ENCODE measurements at places on chromosomes 7 and 10.

DNA sequence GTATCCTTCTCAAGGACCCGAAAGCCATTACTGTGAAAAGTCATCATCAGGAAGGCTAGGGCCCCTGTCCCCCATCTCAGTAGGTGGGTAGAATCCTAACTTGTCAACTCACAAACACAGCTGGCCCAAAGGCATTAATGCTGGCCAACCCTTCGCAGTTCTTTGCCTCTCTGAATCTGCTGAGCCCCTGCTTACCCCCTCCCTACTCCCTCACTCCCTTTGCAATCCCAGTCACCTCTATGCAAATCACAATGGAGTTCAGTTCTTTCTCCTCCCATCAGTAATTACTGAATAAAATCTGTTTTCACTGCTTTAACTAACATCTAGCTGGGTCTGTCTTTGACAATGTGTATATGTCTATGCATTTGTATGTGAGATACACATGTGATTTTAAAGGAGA lies 38.1 kb upstream of the AOAH start:
- DNase-seq, result no peak

GRCh38 chr7:37570145-37570544 lies 113.4 kb upstream of the GPR141 start:
- DNase-seq, result no peak

GRCh38 chr10:130368761-130369560 lies 232.8 kb downstream of the GLRX3 start:
- DNase-seq, result no peak

- no peak for DNase-seq
Measured at GRCh38 chr7:110842796-110843195, 248.1 kb upstream of the LRRN3 start.

- no peak for DNase-seq
Measured at GRCh38 chr7:139687211-139687954, 90.4 kb downstream of the HIPK2 start.

- no peak for DNase-seq
Measured at GRCh38 chr10:71076473-71077142, 135.8 kb upstream of the UNC5B start.

GRCh38 chr7:78301407-78301806 lies 502.8 kb downstream of the PHTF2 start:
- no peak for DNase-seq

GRCh38 chr7:139091677-139091996 lies 17.9 kb downstream of the ZC3HAV1 start:
- no peak for DNase-seq

GRCh38 chr7:42014625-42015618 lies 222.1 kb downstream of the GLI3 start:
- DNase-seq, result no peak

DNA sequence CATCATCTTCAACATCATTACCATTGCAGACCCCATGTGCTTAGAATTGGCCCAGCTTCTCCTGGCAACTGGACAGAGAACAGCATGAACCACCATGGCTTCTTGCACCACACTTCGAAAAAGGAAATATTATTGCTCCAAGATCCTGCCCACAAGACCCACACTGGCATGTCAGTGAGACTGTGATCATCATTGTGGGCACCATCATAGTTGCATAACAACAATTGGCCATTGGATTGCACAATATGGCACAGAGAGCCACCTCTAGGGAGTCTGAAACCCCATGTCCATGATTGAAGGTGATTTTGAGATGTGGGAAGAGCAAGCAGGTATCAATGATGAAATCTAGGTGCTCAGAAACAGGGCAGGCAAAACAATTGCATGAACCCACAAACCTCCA lies 918.9 kb downstream of the GRID1 start:
- DNase-seq, result no peak

GRCh38 chr10:21810582-21811244 lies 192.8 kb downstream of the DNAJC1 start:
- DNase-seq, result no peak

DNA sequence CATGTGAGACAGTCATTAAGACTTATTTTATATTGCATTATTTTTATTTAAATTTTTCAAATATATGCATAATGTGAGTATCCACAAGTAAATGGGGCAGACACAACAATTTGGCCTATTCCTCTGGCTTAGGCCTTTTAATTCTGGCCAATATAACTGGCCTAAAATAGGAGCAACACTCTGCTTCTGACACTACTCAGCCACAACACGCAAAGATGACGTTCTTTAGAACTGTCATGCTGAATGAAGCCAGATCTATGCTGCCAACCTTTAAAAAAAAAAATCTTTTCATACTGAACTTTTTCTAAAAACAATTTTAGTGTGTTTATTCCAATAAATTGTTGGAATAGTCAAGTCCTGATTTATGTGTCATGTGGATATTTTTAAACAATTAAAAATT lies 355.0 kb upstream of the BMPER start:
- DNase-seq, result no peak

DNA sequence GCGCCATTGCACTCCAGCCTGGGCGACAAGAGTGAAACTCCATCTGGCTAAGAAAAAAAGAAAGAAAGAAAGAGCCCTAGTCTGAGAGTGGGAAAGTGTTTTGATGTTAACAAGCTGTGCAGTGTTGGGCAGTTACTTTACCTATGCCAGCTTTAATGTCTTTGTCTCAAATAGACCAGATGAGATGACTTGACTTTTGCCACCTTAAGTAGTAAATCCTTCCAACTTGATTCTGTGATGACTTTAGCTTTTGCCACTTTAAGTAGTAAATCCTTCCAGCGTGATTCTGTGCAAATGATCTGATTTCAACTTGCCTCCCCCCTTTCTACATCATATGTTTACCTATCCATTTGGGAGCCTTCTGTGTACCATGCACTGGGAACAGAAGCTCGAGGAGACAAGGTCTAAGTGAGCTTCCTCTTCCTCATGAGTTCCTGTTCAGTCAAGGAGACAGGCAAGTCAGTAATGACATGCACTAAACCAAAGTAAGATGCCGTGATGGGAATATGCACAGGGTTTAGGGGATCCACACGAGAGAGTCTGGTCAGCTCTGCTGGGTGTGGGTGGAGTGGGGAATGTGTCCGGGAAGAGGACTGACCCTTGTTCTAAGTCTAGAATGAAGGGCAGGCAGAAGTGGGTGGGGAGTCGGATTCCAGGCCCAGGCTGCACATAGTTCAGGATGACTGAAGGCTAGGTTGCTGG lies 17.2 kb downstream of the INPP5F start:
- no peak for DNase-seq

GRCh38 chr7:149776848-149777407 lies 3.5 kb upstream of the ZNF467 start:
- no peak for DNase-seq

DNA sequence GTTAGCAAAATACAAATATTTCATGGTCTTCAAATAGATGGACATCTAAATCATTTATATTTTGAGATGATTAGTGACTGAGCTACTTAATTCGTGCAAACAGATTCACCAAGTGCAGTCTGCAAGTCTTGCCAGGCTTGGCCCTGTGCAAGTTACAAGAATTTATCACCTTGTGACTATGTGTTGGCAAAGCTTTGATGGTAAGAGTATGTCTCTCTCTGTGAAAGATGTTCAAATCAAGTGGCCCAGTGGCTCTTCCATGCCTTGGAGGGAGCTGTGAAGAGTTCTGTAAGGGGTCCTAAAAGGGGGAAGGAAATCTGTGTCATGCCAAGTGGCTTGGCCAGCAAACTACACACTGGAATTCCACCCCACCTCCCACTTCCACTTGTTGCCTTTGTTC lies 397.3 kb downstream of the TYW1 start:
- DNase-seq, result no peak

DNA sequence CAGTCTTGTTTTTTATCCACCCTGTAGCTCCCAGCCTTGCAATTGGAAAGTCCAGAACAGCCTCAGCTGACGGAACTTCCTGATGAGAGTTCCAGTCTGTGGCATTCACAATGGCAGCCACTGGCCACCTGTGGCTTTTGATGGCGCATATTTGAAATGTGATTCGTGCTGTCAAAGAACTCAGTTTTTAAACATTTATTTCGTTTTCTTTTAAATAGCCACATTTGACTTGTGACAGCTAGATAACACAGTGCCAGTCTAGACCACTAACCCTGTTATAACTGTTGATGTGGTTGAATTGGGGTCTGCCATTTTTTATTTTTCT lies 97.3 kb downstream of the INPP5A start:
- no peak for DNase-seq

DNA sequence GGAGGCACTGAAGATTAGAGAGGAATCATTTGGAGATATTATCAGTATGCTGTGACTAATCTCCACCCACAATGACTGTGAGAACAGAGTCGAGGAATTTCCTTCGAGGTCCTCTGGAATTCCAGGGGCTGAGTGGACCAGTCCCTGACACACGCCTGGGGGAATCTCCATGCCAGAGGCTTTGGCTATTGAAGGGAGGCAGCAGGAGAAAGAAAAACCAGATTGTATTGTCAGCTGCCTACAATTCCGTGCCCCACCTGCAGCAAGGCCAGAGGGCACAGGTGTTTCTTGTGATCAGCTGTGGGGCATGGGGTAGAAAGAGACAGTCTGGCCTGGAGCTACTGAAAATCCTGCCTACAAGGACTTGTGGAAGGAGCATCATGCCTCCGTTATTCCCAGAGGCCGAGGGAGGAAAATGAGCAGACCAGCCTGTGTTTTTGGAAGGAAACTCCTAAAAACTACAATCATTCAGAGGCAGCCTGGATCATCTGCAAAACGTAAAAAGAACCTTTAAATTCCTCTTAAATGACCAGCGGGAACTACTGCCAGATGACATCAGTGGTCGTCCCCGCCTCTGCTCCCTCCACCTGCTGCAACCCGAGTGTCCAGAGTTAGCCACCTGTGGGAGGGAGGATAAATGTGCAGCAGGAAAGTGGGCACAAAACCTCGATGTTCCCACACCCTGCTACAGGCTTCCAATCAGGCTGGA lies 25.4 kb upstream of the ANK3 start:
- no peak for DNase-seq

DNA sequence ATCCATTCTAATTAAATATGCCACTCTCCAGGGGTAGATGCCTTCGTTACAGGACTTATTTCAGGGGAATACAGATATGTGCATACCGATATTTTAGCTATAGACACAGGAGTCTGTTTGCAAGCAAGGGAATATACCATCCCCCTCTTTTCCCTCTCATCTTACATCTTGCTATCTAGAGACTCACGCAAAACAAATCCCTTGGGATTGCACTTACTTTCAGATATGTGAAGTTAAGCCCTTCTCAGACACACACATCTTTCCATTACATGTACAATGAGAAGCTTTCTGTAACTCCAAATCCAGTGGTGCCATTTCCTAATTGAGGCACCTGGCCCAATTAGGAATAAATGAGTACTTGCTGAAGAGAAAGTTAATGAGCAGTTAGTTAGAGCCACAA lies 250.4 kb upstream of the FZD8 start:
- no peak for DNase-seq

GRCh38 chr7:80241671-80242070 lies 107.0 kb downstream of the GNAI1 start:
- no peak for DNase-seq

- DNase-seq, result no peak
Measured at GRCh38 chr10:14456870-14457266, 126.1 kb upstream of the FRMD4A start.
